ENCODE measurements at places on chromosomes 4 and X. TPM values are rescaled to one million over a fixed set of nuclear protein-coding genes. Genes with fewer than 3 reads are reported as not detected.
A peak's percentile ranks its signal among the peaks of the same experiment; 100 is the strongest.

GRCh38 chr4:5678977-5679376 is 29.4 kb downstream of the EVC2 start:
- H3K27me3 ChIP-seq = no peaks in the 10 kb centered on the region
- no peak overlapping the region for H3K27ac ChIP-seq
- no peak for DNase-seq
- H3K4me3 ChIP-seq = no peak overlapping the region

The DUX4 gene
- total RNA-seq = not detected

DNA sequence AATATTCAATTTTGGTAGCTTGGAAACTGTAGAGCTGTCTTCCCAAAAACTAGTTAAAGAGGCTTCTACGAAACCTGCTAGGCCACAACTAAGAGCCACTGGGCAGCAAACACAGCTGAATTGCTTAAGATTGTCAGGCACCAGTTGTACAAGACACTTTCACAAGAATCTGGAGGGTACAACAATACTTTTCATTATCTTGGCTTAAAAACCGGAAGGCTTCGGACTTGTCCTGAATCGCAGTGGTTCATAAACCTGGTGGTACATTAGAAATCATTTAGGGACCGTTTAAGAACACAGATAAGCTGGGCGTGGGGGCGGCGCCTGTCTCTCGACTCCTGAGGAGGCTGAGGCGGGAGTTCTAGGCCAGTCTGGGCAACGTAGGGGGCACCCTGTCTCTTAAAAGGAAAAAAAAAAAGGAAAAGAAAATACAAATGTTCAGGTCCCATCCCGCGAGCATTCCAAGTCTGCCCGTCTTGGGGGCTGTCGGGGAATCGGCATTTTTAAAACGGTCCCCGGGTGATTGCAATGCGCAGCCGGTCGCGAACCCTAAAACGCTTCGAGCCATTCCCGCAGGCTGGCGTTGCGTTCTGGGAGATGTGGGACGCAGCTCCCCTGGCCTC is 763 bp downstream of the PYURF start:
- H3K27ac ChIP-seq = peak overlapping the region; percentile 96
- peaks cover 43% of the 10 kb centered on the region for H3K4me1 ChIP-seq
- H3K4me3 ChIP-seq = peak overlapping the region; percentile 98
- H3K36me3 ChIP-seq = peaks cover 16% of the 10 kb centered on the region
- DNase-seq = no peak
- no peaks in the 10 kb centered on the region for H3K27me3 ChIP-seq

DNA sequence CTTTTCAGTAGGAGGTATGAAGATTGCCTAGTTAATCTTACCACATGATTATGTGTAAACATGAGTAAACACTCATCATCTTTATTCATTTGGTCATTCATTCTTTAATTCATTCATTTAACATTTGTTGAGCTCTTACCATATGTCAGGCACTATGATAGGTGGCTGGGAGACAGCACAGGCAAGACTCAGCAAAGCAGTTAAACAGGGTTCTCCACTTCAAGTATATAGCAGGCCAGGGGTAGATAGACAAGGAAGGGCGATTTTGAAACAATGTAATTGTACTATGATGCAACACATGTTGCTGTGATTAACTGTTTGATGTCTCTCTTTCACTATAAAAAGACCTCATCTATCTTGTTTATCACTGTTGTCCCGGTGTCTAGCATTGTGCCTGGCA is 84.3 kb upstream of the GPR101 start:
- H3K4me3 ChIP-seq = no peak overlapping the region
- H3K4me1 ChIP-seq = no peaks in the 10 kb centered on the region
- no peaks in the 10 kb centered on the region for H3K36me3 ChIP-seq

The PPARGC1A gene
- total RNA-seq = not detected

The NRK gene
- total RNA-seq = not detected

GRCh38 chr4:40525752-40526598 is 103.7 kb downstream of the RBM47 start:
- H3K4me1 ChIP-seq = peaks cover 8% of the 10 kb centered on the region
- no peak overlapping the region for H3K27ac ChIP-seq
- H3K27me3 ChIP-seq = no peaks in the 10 kb centered on the region
- peaks cover 4% of the 10 kb centered on the region for H3K36me3 ChIP-seq

The MRFAP1L1 gene
- total RNA-seq = 46.6 TPM

- H3K27ac ChIP-seq = no peak overlapping the region
- no peaks in the 10 kb centered on the region for H3K4me1 ChIP-seq
- no peaks in the 10 kb centered on the region for H3K27me3 ChIP-seq
- no peak overlapping the region for H3K4me3 ChIP-seq
Measured at GRCh38 chr4:172982151-172982590, 186.4 kb upstream of the GALNT7 start.

The PAGE2 gene
- not detected for total RNA-seq

The CXCL5 gene
- not detected for total RNA-seq

The CT55 gene
- not detected for total RNA-seq

DNA sequence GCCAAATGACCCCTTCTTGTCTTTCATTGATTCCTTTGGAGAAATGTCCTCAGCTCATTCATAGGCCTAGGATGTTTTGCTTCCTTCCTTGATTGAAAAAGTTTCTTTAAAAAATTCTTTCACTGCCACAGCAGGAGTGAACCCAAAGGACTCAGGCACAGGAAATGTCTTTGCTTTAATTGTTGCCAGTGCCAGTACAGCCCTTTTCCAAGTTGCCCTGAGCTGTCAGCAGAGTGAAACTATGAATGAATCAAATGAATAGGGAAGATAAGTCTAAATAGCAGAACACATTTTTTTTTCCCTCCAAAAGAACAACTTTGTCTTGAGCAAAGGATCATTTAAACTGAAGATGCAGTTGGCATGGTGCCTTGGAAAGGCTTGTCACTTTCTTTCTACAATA is 63.8 kb upstream of the SLC4A4 start:
- H3K27me3 ChIP-seq = no peaks in the 10 kb centered on the region
- no peaks in the 10 kb centered on the region for H3K36me3 ChIP-seq
- DNase-seq = no peak
- H3K27ac ChIP-seq = no peak overlapping the region
- no peak overlapping the region for H3K4me3 ChIP-seq

The BEX5 gene
- 1.9 TPM for total RNA-seq

DNA sequence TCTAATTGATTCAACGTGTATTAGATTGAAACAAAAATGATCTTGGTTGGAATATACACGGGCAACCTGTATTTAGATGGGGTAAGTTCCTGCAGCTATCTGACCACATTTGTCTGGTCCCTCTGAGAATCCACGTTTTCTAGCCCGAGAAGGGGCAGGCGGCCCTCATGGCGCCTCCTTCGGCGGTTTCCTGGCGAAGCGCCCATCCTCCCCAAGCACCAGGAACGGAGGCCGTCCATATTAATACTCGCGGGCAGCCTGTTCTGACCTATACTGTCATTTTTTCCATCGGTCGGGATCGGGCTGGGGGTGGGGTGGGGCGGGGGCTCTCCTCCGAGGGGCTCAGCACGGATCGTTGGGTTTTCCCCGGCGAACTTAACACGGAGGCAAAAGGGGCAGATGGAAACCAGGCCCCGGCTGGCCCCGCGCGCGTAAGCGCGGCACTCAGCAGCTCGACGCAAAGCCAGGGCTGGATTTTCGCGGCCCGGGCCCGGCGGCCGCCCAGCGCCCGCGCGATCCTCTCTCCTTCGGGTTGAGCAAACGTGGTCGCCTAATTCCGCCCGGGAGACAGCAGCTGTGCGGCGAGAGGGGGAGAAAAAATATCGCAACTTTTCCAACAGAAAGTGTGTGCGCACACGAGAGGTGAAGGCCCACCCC is 77.2 kb upstream of the BCOR start:
- peak overlapping the region; percentile 99 for H3K27ac ChIP-seq
- H3K36me3 ChIP-seq = peaks cover 5% of the 10 kb centered on the region
- no peaks in the 10 kb centered on the region for H3K27me3 ChIP-seq

DNA sequence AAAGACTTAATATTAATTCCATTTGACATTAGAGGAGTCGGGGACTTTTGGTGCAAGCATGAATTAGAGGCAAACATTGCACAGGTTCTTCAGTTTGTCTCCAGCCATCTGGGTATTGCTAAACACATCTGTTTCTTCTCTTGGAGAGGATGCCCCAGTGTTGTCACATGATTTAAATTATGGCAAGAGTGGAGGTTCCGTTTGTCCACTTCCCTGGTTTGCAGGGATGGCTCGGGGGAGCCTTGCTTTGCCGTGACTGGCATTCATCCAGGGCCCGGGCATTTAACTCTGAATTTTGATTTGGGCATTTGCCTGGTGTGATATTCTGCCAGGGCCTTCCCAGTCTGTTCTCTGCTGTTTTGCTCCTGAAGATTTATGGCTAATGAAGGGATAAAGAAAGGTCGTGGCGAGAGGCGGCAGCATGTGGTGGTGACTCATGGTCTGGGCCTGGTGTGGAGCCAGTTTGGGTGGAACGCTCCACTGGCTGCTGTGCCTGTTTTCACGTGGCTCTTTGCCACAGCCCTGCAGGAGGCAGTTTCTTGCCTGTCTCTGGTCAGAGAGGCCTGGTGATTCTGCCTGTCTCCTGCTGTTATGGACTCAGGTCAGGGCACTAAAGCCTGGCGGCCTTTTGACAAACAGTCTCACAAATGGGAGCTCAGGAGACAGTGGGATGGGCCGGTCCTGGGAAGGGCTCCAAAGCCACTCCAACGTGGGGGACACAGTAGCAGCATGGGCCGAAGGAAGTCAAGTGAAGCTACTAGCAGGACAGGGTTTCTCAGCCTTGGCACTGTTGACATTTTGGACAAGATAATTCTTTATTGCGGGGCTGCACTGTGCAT is 99.4 kb upstream of the PGRMC2 start:
- H3K4me3 ChIP-seq = no peak overlapping the region
- no peak for DNase-seq
- H3K27ac ChIP-seq = no peak overlapping the region
- no peaks in the 10 kb centered on the region for H3K36me3 ChIP-seq

- DNase-seq = no peak
- H3K27me3 ChIP-seq = peaks cover 5% of the 10 kb centered on the region
- no peaks in the 10 kb centered on the region for H3K36me3 ChIP-seq
- H3K27ac ChIP-seq = no peak overlapping the region
Measured at GRCh38 chr4:140641789-140642439, 73.2 kb upstream of the UCP1 start.

- no peaks in the 10 kb centered on the region for H3K4me1 ChIP-seq
- no peak for DNase-seq
- H3K36me3 ChIP-seq = no peaks in the 10 kb centered on the region
Measured at GRCh38 chrX:12497832-12498591, 293.2 kb upstream of the PRPS2 start.

DNA sequence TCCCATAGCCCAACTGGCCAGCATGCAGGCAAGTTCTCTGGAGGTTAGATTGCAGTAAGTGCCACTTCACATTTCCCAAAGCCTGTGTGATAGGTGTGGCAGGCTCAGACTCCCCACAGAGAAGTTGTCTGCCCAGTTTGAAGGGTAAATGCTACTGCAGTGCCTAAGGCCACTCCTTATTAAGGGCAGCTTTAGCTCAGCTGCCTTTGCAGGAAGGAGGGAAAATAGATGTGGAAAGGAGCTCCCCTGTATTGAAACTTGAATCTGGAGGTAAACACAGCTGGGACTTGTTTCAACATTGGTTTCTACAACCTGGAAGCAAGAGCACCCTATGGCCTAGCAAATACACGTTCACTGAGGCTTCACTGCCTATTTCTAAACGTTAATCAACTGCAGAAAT is 22.4 kb downstream of the NEXMIF start:
- no peak overlapping the region for H3K4me3 ChIP-seq
- no peak for DNase-seq
- no peaks in the 10 kb centered on the region for H3K36me3 ChIP-seq

DNA sequence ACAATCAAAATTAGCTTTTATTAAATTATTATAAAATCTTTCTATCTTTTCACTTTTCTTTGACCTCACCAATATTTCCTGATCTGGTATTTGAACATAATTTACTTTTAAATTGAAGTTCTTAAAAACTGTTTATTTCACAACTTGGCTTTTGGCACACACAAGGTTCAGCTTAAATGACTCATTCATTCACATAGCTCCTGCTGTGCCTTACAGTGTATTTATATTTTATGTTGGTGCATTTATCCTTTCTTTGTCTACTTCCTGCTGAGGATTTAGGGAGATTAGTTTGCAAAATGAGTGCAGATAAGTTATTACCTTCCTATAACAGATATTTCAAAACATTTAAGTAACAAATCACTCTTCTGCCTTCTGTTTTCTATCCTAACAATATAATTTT is 430.6 kb downstream of the DTHD1 start:
- no peaks in the 10 kb centered on the region for H3K36me3 ChIP-seq
- H3K27me3 ChIP-seq = no peaks in the 10 kb centered on the region
- no peak overlapping the region for H3K4me3 ChIP-seq
- H3K27ac ChIP-seq = no peak overlapping the region
- H3K4me1 ChIP-seq = no peaks in the 10 kb centered on the region

- peaks cover 92% of the 10 kb centered on the region for H3K36me3 ChIP-seq
- no peaks in the 10 kb centered on the region for H3K27me3 ChIP-seq
- H3K4me1 ChIP-seq = peaks cover 83% of the 10 kb centered on the region
- DNase-seq = no peak
Measured at GRCh38 chr4:40241941-40242340, 45.1 kb downstream of the RHOH start.

DNA sequence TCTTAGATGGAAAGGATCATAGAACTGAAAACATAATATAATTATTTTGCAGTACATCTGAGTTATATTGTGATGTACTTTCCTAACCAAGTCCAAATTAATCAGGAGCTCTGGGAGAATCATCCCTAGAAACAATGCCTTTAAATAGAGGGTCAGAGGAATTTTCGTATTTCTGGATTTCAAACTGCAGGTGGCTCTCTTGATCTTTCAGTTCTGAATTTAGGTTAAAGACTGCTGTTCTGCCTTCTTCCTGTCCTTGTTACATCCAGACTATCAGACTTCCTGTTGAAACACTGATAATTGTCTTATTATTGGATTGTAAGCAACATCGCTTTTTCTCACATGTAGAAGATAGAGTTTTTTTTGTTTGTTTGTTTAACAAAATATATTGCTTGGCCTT is 142.7 kb downstream of the RPA4 start:
- H3K36me3 ChIP-seq = no peaks in the 10 kb centered on the region
- no peak for DNase-seq
- no peak overlapping the region for H3K27ac ChIP-seq
- H3K4me3 ChIP-seq = no peak overlapping the region
- H3K4me1 ChIP-seq = peaks cover 8% of the 10 kb centered on the region

DNA sequence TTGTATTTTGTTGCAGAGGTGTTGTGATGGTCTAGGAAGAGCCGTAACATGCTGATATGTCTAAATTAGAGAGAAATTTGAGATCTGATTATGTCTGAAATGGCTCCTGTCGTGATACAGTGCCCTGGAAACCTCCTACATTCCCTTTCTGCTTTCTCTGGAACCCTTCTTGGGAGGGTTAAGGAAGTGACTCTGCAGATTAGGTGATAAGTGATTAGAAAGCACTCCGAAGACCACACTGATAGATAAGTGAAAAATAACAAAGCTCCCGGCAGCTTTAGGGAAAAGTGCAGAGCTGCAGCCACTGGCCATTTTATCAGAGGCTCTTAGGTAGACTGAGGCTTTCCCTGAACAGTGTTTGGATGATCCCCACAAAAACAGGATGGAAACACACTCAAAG is 110.6 kb downstream of the MGST2 start:
- H3K4me1 ChIP-seq = no peaks in the 10 kb centered on the region
- no peak overlapping the region for H3K27ac ChIP-seq
- H3K36me3 ChIP-seq = no peaks in the 10 kb centered on the region

The SLC49A3 gene
- 0.74 TPM for total RNA-seq

DNA sequence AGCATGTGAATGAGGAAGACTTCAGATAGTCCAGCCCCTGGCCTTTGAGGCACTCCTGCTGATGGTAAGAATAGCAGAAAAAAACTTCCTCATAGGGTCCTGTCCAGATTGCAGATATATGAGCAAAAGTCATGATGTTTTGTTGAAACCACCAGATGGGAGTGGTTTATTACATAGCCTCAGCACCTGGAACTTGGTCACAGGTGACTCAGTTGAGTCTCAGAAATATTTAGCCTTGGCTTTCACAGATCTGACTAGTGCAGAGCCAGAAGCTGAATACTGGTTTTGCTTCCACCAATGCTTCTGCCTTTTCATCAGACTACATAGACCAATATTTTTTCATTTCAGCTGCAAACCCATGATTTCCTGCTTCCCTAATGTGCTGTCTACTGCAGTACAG is 994.9 kb upstream of the SLIT2 start:
- H3K4me3 ChIP-seq = no peak overlapping the region
- no peak for DNase-seq
- H3K36me3 ChIP-seq = no peaks in the 10 kb centered on the region

Measured in activated T-helper 2 cell treated with anti-CD3 and anti-CD28 coated beads, Interferon-gamma antibody, Interleukin-2, Interleukin-4, amounts not matched to agents 10 μg/mL and 5 μg/mL and 100 μg/mL, durations not matched to agents 14 hours and 24 hours and 36 hours (primary cell).